Stimulated activated CD8-positive, alpha-beta memory T cell treated with anti-CD3 and anti-CD28 coated beads, Interleukin-7, amount 100 ng/mL, for 24 hours (primary cell): ENCODE measurements at places on chromosomes 7 and 10.

DNA sequence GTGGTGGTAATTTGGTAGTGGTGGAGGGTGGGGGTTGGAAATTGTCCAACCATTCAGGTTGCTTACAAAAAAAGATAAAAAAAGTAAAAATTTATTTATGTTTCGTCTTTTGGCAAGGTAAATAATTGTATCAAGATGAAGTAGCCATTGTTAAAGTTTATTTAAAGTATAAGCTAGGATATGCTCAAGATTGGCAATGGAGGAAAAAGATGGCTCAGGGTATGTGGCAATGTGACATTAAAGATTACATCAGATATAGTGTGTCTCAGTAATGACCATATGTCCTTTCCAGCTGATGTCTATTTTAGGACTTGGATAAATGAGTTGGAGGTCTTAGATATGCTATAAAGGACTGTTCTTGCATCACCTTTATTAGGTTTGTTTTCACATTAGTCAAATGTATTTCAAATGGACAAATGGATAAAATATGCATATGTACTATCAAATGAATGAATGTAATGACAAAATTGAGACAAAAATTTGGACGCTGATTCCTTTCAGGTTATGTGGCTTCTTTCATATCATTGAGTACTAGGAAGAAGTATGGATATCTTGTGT, 60.9 kb downstream of the ST7 start:
- DNase-seq: no peak

DNA sequence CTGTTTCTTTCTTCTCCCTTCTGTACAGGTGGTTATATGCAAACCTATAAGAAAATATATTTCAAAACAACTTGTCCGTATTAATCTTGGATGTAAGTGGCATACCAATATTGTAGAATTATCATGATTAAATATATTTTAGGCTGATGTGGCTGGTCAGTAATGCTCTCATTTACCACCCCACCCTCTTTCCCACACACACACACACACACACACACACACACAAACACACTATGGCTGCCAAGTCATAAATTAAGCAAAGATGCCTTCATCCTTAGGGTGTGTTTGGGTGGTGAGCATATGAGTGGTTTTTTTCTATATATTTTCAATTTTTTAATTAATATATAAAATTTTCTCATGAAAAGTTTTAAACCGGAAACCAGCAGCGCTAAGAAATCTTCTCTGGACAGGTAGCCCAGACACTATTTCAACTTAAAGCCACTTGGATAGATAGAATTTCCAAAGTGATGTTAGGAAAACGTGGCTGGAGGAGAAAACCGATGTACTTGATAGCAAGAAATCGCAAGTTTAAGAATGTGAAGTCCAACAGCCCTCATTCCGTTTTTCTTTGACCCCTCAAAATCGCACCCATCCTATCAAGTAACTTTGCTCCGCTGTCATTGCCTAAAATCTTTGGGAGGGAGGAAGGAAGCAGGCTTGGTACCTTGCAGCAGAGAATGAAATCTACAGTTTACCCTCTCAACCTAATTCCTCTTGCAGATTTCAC, 171.7 kb downstream of the FAM107B start:
- no peak for DNase-seq

DNA sequence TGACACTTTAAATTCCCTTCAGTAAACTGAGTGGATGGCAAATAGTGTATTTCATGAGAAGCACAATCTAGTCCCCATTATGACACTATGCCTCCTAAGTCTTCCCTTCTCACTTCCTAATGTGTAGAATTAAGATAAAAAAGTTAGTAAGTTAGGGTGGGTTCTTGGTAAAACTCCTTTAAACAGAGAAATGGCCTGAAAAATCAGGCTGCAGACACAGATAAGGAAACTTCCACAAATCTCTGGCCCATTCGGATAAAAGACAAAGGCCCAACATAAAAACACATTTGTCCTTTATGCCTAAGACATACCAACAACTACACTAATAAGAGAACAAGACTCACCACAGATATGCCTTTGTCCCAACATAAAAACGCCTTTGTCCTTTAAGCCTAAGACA, 21.5 kb downstream of the AKR1C8 start:
- no peak for DNase-seq

- no peak for DNase-seq
Measured at GRCh38 chr7:153616711-153617325, 435.4 kb upstream of the DPP6 start.

GRCh38 chr7:158527495-158527894, 60.1 kb downstream of the PTPRN2 start:
- DNase-seq: no peak

DNA sequence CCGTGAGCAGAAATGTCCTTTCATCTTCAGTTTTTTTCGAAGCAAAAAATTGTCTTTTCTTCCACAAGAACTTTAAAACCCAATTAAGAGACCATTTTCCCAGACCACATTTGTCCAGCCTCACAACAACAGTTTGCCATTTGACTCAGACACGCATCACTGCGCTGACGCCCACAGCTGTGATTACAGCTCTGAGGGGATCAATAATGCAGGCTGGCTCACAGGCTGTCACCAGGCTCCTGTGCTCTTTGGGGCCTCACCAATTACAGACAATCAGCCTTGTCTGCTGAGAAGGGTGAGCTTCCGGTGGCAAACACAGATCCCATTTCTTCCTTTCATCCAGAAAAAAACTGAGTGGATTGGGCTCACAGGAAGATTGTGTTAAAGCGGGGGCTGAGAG, 33.3 kb downstream of the DDC start:
- no peak for DNase-seq
